ENCODE measurements at places on chromosomes 12 and 14. TPM values are rescaled to one million over a fixed set of nuclear protein-coding genes. Genes with fewer than 3 reads are reported as not detected.

The KLRG1 gene
- polyA plus RNA-seq = 3.1 TPM

The SERPINA1 gene
- 92.0 TPM for polyA plus RNA-seq

DNA sequence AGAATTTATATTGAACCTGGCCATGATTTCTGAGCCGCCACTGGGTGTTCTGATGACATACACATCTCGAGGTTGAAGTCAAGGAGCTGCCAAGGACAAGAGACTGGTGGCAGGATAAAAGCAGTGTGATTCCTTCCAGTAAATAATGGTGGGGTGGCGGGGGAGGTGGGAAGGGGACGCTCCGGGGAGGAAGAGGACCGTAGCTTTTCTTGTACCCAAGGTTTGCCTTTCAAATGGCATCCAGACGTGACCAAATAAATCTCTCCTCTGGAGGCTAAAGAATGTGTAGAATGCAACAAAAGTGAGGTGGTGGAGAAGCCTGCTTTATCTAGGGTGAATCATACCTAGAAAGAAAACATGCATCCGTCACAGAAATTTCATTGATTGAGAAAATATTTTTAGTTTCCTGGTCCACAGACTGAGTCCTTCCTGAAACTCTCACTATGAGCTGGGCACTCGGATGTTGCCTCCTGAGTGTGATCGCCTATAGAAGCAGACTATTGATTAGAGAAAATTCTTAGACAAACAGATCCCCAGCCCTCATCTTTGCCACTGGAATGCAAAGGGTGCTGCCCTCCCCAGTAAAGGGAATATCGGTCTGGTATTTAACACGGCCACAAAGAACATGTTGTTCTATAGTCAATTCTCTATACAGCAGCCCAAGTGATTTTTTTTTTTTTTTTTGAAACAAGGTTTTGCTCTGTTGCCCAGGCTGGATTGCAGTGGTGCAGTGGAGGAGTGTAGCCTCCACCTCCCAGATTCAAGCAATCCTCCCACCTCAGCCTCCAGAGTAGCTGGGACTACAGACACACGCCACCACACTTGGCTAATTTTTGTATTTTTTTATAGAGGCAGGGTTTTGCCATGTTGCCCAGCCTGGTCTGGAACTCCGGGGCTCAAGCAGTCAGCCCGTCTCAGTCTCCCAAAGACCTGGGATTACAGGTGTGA lies 112.1 kb downstream of the DPF3 start:
- no peak for DNase-seq

DNA sequence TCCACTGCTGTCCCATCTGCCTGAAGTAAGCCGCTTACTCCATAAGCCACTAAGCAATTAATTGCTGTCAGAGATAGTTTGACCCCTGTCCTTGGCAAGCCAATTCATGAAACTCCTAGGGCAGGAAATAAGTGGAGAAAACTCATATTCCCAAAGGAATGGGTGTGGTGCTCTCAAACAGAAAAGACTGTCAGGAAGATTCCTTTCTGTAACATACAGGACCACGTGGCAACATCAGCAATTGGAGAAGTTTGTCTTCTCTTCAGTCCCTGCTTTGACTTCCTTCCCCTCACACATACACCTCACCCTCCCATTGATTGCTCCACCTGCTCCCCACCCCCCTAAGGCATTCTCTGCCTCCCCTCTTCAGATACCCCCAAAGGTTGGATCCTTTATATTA lies 36.2 kb upstream of the MDM1 start:
- no peak for DNase-seq

Data from left kidney (tissue), 8 donors.